ENCODE measurements at places on chromosomes 12 and 14.
A peak's percentile ranks its signal among the peaks of the same experiment; 100 is the strongest.

- no peak for DNase-seq
These were observed 6.8 kb upstream of the LEMD3 start for GRCh38 chr12:65162609-65163008.

DNA sequence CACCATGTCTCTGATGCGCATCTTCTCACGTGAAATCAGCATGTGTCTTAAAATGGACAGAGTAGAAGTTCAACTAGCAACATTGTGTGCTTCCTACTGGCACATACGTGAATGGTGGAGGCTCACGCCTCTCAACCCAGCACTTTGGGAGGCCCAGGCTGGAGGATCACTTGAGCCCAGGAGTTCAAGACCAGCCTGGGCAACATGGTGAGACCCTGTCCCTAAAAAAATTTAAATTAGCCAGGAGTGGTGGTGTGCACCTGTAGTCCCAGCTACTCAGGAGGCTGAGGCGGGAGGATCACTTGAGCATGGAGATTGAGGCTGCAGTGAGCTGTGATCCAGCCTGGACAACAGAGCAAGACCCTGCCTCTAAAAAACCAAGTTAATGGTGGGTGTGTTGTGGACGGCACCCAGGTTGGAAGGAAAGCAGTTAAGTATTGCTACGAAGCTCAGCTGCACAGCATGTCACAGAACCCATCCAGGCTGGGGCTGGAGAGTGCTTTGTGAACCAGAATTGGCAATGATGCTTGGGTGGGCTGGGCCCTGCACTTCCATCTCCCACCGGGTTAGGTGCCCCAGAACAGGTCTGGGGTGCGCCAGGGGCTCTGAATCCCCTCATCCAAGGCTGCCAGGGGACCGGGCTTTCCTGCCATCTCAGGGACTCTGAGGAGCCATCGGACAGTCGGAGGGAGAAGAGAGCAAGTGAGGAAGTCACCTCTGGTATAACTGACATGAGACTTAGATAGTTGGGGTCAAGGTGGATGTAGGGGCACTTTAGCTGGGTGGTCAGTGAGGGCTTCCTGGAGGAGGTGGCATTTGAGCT is 33.0 kb upstream of the ULK1 start:
- DNase-seq: no peak

- no peak for DNase-seq
These were observed 42.9 kb downstream of the HRK start for GRCh38 chr12:116838365-116838764.

DNA sequence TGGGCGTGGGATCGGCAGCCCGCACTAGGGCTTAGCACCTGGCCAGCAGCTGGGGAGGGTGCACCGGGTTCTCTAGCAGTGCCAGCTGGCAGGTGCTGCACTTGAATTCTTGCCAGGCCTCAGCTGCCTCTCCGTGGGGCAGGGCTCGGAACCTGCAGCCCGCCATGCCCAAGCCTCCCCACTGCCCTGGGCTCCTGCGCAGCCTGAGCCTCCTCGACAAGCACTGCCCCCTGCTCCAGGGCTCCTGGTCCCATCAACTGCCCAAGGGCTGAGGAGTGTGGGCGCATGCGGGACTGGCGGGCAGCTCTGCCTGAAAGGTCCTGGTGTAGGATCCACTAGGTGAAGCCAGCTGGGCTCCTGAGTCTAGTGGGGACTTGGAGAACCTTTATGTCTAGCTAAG is 30.6 kb upstream of the SDR39U1 start:
- DNase-seq: no peak

- DNase-seq: no peak
These were observed 28.7 kb downstream of the PHETA1 start for GRCh38 chr12:111340231-111340630.

DNA sequence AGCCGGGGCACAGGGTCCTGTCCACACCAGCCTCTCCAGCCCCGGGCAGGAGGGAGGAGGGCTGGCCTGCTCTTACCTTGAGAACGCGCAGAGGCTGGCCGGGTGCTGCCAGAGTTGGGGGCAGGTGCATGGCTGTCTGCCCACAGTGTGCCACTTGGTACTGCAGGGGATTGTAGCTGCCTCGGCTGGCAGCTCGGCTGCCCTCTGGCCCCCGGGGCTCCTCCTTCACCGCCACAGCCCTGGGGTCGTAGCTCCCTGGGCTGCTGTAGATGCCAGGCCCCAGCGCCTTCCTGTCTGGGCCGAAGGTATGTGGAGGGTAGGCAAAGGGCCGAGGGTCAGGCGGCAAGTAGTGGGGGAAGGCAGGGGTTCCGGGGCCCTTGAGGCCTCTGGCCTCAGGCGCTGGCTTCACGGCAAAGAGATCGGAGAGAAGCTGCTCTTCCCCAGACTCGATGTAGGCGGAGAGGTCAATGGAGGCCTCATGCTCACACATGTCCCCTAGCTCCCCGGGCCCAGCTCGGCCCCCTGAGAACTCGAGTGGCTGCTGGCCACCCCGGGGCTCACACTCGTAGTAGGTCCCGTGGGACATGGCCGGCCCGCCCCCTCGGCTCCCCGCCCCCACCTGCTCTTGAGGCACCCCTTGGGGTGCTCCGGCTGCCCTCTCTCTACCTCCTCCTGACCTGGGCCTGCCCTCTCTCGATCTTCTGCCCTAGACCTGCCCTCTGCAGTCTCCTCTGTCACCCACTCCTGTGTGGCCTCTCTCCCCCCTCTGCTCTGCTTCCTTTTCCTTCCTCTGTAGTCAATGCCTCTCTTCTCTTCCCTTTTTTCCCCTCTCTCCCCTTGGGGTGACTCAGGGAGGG is at the start of gene CEBPE:
CEBPE (minus strand) TSS at position 750 of the 857 bp plus-strand sequence; CDS start at position 586, 164 bp downstream.
- peak; percentile 48 for DNase-seq

GRCh38 chr12:45469902-45470301 is 254.0 kb downstream of the ANO6 start:
- DNase-seq: no peak

GRCh38 chr14:45136399-45136798 is 669 bp downstream of the FANCM start:
- DNase-seq: no peak

DNA sequence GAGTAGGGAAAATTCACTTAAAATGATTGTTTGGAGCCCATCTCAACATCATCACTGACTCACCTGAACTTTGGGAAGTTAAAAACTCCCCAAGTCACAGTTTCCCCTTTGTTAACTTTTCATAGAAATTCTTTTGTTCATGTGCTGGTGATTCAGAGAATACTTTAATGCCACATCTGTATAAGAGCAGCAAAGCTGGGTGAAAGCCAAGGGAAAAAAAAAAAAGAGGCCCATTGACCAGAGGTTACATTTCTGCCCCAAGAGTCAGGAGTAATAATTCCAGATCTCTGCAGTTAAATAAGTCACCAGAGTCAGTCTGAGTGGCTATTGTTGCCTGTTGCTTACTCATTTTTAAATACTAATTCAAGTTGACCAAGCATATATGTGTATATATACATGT is 136.4 kb upstream of the LGR5 start:
- no peak for DNase-seq

- DNase-seq: no peak
These were observed 41.5 kb downstream of the SNAPC1 start for GRCh38 chr14:61803755-61804154.

GRCh38 chr14:37901978-37902377 is 305.7 kb upstream of the SSTR1 start:
- DNase-seq: no peak

GRCh38 chr12:99282624-99283023 is 364.9 kb upstream of the GARIN6 start:
- no peak for DNase-seq

DNA sequence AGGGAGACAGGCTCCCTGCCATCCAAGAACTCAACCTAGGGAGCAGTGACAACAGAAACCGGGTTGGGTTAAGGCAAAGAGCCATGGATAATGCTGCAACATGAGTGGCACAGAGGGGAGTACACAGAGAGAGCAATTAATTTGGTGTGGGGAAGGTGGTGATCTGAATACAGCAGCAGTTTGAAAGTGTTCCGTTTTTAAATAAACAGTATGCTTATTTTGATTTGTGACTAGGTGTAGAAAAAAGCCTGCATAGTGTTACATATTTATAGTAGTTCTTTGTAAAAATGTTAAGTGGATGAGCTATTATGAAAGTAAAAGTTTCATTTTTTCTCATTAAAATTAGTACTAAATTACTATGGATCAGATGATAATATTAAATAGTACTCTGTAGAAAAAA is 8.7 kb downstream of the AKAP5 start:
- DNase-seq: no peak

DNA sequence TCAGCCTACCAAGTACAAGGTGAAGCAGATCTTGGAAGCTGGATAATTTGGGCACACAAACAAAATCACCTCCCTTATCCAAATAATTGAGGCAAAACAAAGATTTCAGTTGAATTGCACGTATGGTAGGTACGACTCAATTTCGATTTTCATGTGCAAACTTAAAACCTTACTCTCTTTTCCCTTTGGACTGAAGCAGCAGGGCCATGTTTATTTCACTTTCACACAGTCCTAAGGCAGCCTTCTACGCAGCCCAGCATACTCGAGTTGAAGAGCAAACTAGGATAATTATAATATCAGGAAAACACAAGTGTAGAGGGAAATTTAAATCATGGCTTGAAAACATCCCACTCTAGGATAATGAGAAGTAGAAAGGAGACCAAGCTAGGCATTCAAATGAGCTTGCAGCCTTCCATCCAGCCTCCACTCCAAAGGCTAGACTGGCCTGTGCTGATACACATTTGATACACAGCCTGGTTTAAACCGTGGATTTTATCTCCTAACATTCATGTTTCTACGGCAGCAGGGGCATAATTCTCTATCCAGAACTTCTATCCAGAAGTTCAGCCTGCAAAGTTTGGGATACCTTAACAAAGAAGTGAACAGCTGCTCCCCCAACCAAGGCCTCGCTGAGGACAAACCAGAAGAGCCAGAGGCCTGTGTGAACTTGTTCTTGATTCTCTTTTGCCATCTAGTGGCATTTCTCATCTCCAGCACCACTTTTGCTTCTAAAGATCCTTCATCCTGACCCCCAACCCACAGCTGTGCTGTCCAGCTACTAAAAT is 2.4 kb upstream of the RNASE7 start:
- peak; percentile 73 for DNase-seq

DNA sequence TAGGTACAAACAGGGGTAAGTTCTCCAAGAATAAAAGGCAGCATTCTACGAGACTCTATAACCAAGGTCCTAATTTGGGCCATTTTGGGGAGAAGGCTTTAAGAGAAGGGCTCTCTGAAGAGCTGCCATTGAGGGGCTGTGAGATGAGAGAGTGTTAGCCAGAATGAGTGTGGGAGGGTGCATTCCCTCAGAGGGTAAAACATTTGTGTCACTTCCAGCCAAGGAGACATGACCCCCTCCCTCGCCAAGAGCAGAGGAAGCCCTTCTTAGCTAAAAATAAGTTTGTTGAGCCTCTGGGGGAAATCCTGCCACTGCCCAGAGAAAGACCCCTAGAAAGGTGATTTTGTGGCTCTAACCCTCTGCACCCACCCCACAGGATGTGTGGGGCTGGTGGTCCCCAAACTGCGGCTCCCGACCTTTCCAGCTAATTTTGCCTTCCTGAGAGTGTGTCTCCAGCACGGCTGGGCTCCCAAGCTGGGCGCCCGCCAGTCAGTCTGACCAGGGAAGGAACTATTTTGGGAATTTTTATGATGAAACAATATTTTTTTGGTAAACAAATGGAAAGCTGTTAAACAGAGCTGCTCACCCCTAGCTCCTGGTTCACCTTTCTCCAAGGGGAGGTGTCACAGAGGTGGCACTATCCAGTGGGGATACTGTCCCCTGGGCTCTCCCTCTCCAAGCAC is 65.9 kb upstream of the JDP2 start:
- DNase-seq: no peak

DNA sequence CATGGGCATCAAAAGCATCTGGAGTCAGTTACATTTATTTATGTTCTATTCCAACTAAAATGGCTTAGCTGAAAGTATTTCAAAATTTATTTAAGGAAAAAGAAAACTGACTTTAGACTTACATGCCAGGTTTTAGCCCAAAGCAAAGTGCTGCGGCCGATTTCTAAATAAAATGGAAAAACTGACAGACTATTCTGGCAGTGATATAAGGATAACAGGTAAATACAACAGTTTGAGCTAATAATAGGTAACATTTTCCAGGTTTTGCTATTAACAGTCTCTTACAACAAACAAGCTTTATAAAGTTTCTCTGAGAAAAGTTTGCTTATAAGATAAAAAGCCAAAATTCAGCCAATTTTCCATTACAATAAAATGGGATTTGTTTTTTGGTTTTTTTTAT is 937.2 kb upstream of the FLRT2 start:
- DNase-seq: no peak

- no peak for DNase-seq
These were observed 177.5 kb downstream of the DACT1 start for GRCh38 chr14:58815161-58815701.

GRCh38 chr14:36301159-36301558 is 19.3 kb downstream of the MBIP start:
- no peak for DNase-seq

- DNase-seq: no peak
These were observed 139.7 kb downstream of the SLCO1B3 start for GRCh38 chr12:20950248-20950647.

DNA sequence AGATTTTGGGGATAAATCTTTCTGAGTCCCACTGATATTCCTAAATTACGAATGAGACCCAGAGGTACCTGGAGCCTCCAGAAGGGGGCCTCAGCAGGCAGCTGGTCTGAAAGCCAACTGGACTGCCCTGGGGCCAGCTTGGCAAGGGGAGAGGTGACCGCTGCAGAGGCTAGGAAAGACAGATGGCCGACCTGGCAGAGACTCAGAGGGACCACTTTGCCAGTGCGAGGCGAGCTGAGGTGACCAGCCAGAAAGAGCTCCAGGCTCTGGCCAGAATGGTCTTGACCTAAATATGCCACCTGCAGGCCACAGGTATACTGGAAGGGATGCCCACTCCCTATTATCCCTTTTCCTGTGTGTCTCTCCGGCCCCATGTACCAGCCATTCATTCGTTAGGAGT is 256.8 kb upstream of the GARIN6 start:
- peak; percentile 83 for DNase-seq

DNA sequence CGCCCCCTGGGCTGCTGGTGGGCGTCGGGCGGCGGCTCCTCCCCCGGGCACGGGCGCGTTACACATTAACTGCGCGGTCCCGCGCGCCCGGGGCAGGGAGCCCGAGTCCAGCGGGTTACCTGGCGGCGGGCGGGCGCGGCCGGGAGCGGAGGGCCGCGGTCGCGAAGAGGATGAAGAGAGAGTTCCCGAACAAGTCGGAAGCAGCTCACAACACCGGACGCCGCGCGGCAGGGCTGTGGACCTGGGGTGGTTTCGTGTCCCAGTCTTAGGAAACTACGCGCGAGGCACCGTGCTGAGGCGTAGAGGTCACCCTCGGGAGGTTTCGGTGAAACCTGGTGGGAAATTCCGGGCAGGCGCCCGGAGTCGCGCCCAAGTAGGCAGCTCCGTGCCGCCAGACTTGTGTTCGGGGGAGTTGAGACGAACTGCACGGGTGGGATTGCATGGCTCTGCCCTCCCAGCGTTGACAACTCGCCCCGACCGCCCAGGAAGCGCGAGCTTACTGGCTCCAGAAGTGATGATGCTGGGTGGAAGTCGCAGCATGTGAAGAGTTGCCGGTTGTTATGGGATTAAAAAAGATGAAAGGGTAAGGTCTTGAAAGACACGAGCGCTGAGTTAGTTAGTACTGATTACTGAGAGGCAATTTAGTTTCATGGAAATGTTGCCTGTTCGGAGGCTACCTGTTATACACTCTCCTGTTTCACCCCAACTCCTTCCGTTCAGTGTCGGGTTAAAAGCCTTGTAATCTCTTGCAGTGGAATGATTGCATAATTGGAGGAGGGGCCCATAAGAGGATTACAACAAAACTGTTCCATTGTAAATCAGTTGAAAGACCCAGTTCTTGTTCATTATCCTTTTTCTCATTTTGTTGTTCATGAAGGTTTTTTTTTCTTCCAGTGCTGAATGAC is 879 bp downstream of the RAB3IP start:
- DNase-seq: peak; percentile 86

GRCh38 chr12:115094163-115094816 is 410.3 kb upstream of the TBX3 start:
- no peak for DNase-seq

Measured in islet precursor cell (in vitro differentiated cells).